ENCODE measurements at places on chromosomes 2 and 18. TPM values are rescaled to one million over a fixed set of nuclear protein-coding genes. Genes with fewer than 3 reads are reported as not detected.

DNA sequence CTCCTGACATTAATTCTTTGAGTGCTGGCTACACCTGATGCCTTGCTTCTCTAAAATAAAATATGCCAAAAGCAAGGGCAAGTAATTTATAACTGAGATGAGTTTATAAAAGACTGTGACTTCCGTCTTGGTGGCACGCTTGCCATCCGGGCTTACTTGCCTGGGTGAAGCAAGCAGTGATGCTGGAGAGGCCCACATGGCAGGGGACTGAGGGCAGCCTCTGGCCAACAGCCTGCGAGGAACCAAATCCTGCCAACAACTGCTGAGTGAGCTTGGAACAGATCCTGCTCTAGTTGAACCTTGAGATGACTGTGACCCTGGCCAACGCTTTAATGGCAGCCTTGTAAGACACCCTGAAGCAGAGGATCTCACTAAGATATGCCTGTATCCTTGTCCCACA is 96.1 kb upstream of the CAPN13 start:
- no peak for DNase-seq
- H3K4me1 ChIP-seq, result no peaks in the 10 kb centered on the region
- H3K4me3 ChIP-seq, result no peak overlapping the region
- H3K27ac ChIP-seq, result no peak overlapping the region
- no peaks in the 10 kb centered on the region for H3K36me3 ChIP-seq
- no peaks in the 10 kb centered on the region for H3K27me3 ChIP-seq

DNA sequence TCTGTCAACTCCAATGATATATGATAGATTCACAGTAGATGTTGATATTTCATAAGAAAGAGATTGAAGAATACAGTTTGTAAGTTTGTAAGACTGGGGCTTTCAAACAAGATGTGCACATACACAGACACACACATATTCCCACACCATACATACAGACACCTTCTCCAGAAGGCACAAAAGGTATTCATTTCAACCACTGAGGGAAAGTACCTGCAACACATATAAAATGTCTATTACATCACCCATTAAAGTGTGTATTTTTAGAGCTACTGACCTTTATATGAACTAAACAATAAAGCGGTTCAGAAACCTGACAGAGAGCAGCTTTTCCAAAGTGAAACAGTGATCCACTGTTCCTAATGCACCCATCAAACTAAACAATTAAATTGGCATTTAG is 53.3 kb downstream of the CCDC148 start:
- no peak overlapping the region for H3K4me3 ChIP-seq
- peak; percentile 3 for DNase-seq
- no peaks in the 10 kb centered on the region for H3K4me1 ChIP-seq
- H3K27me3 ChIP-seq, result no peaks in the 10 kb centered on the region

Gene BMP10
- not detected for total RNA-seq

Gene PRKAG3
- total RNA-seq, result not detected

Gene RAX
- total RNA-seq, result not detected

DNA sequence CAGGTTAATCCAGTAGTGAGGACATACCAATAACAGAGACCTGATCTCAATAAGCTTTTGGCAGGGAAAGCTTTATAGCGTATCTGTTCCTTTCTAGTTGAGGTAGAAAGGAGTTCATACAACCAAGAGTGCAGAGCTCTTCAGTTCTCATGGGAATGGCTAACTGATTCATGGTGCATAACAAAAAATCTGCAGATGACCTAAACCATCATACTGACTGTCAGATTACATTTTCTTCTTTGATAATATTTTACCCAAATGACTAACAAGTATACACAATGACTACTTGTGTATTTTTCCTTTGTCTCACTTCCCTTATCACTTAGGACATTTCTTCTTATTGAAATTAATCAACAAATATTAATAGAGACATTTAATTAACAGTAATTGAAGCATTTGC is 140.0 kb upstream of the SERTAD2 start:
- H3K4me1 ChIP-seq, result peaks cover 10% of the 10 kb centered on the region
- no peak overlapping the region for H3K27ac ChIP-seq
- H3K27me3 ChIP-seq, result peaks cover 5% of the 10 kb centered on the region
- no peak overlapping the region for H3K4me3 ChIP-seq
- no peaks in the 10 kb centered on the region for H3K36me3 ChIP-seq
- DNase-seq, result peak; percentile 39

GRCh38 chr2:102424754-102425153 is 1.8 kb downstream of the IL18RAP start:
- H3K27ac ChIP-seq, result no peak overlapping the region
- no peaks in the 10 kb centered on the region for H3K36me3 ChIP-seq
- H3K4me1 ChIP-seq, result no peaks in the 10 kb centered on the region
- peaks cover 22% of the 10 kb centered on the region for H3K27me3 ChIP-seq
- no peak overlapping the region for H3K4me3 ChIP-seq

Gene POTEI
- not detected for total RNA-seq

Gene ADRA2B
- total RNA-seq, result not detected

Gene LAMA3
- 0.18 TPM for total RNA-seq

DNA sequence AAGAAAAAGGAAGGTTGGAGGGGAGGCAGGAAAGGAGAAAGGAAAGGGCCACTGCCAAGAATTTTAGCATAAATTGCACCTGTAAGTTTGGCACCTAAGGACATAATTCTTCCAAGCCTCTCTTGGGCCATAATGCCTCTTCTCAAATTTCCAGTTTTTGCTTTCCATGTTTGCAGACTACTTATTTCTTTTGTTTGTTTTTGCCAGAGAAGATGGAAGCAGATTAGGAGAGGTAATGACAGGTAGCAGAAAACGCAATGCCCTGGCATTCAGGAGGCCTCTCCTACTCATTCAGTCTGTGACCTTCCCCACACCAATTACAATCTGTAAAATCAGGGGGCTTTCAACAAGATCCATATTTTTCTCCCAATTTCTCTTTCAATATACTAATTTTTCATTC is 56.8 kb downstream of the MRPL33 start:
- H3K27ac ChIP-seq, result no peak overlapping the region
- H3K4me3 ChIP-seq, result no peak overlapping the region
- no peaks in the 10 kb centered on the region for H3K27me3 ChIP-seq
- H3K4me1 ChIP-seq, result no peaks in the 10 kb centered on the region

GRCh38 chr2:112794131-112794733 is 9.9 kb upstream of the IL1A start:
- H3K27me3 ChIP-seq, result no peaks in the 10 kb centered on the region
- peak overlapping the region; percentile 12 for H3K27ac ChIP-seq
- H3K4me3 ChIP-seq, result no peak overlapping the region
- DNase-seq, result peak; percentile 96
- H3K4me1 ChIP-seq, result peaks cover 5% of the 10 kb centered on the region

Gene PLEK
- under 0.01 TPM for total RNA-seq

- no peak for DNase-seq
- no peaks in the 10 kb centered on the region for H3K27me3 ChIP-seq
- no peak overlapping the region for H3K4me3 ChIP-seq
- H3K36me3 ChIP-seq, result no peaks in the 10 kb centered on the region
- H3K4me1 ChIP-seq, result no peaks in the 10 kb centered on the region
Observed at GRCh38 chr2:16135913-16136310, 195.6 kb downstream of the MYCN start.

Gene BOLL
- not detected for total RNA-seq

Gene CREG2
- total RNA-seq, result not detected

- no peaks in the 10 kb centered on the region for H3K36me3 ChIP-seq
- H3K27me3 ChIP-seq, result peaks cover 31% of the 10 kb centered on the region
- H3K4me1 ChIP-seq, result no peaks in the 10 kb centered on the region
- no peak overlapping the region for H3K27ac ChIP-seq
Observed at GRCh38 chr2:95305380-95306061, 8.4 kb downstream of the KCNIP3 start.

Data from IMR-90 (cell line).